ENCODE measurements at places on chromosomes 5 and 9.

DNA sequence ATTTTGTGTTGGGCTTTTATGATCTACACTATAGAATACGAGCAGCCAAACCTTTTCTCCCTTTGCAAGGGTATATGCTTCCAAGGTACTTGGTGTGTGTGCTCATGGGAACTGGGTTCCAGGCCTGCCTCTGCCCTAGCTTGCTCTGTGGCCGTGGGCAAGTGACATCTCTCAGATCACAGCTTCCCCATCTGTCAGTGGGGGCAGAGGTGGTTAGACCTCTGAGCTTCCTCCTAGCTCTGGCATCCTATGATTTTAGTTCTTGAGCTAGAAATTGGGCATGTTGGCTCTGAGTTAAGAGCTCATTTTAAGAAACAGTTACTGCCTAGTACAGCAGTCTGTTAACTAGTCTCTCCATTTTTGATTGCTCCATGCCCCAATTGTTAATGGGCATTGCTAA is 12.5 kb upstream of the CCNJL start:
- DNase-seq: no peak

DNA sequence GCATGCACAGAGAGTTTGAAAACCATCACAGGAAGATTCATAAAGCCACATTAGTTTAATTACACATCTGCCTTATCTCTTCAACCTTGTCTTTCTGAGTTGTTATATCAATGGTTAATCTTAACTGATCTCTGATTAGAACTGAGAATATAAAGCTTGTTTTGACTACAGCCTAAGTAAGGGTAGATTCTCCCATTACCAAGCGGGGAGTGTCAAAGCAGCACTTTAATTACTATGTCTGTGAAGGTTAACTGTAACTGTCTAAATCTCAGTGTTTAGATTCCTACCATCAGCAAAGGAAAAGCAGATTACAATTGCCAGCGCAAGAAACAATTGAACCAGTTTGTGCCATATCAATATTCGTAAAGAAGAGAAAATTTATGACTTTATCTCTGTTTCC is 348.7 kb downstream of the CDH12 start:
- no peak for DNase-seq

GRCh38 chr5:66661149-66661548 is 65.0 kb downstream of the MAST4 start:
- DNase-seq: no peak

DNA sequence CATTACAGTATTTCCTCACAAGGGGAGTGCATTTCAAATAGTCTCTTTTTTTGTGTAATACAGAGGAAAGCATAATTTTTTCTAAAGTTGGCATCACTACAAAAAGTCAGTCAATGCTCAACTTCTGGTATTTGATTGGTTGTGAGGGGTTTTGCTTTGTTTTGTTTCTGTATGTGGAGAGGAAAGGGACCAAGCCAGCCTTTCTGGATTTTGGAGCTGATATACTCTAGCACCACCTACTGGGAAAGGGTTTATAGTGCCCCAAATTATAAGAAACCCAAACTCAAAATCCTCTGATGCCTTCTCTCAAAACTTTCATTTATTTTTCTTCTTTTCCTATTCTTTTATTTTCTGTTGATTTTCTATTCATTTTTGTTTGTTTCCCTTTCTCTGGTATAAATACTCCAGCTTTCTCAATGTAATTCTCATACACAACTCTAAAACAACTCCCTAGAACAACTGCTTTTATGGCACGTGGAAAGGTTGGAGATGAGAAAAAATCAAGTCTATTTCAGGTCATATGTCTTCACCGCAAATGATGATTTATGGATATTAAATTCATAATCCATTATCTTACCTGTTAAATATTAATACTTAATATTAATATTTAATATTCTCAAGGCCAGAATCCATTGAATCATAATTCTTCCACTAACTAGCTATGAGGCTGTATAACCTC is 69.5 kb upstream of the ANXA1 start:
- no peak for DNase-seq

GRCh38 chr5:90530736-90531487 is 1.5 kb upstream of the LYSMD3 start:
- DNase-seq: no peak

DNA sequence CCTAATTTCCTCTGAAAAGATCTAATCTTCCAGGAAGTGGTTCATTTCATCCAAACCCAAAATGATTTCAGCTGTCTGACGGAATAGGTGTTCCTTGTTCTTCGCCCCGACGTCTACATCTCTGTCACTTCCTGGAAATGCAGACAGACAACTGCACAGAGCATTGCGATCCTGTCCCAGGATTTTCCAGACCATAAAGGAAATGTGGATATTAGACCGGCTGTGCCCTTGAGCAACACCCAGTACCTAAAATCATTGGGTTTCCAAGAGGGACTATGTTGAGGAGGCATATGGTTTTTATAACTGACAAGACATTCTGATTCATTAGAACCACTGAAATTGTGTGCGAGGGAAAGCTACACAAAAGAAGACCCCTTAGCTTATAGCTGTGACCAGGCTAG is 74.2 kb downstream of the MSX2 start:
- no peak for DNase-seq

DNA sequence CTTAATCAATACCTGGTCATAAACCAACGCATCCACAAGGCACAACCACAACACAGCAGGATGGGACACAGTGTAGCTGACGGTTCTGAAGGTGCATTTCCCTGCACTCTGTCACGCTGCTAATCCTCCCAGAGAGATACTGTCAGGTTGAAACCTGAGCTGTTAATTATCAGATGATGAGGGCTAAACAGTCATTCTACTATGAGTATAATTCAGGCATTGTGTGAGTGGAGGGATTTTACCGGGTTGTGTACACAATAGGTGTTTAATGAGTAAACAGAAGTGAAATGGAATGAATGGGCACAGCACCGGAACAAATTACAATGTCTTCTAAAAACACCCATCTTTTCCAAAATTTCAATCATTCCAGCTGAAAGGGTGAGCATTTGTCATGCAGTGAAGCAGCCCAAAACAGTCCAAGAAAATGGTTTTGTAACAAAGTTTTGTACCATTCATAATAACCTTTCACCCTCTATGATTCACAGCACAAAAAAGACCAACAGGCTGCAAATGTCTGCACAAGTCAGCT is 71.5 kb downstream of the ABCA1 start:
- DNase-seq: no peak

DNA sequence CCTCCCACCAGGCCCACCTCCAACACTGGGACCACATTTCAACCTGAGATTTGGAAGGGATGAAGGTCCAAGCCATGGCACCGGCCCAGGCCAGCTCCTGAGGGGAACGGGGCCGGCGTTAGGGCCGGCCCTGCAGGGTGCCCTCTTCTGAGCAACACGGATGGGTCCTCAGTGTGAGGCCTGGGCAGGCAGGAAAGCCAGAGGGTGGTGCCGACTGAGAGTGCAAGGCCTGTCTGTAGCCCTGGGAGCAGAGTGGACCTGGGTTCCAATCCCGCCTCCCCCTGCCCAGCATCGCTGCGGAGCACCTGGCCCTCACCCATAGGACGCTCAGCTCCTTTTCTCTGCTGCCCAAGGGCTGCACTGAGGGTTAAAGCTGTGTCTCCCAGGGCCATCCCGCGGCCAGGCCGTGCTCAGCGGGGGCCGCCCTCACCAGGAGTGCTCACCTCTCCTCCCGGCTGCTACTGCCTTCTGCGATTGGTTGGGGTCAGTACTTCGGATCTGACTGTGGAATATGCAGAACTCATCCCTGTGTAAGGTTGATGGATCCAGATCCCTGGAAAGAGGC is 44.1 kb upstream of the FCN2 start:
- no peak for DNase-seq

- no peak for DNase-seq
These were observed 47.1 kb upstream of the AKNA start for GRCh38 chr9:114434878-114435311.
